Thymus (tissue), 14 donors: ENCODE measurements at places on chromosomes 2 and 18.

- DNase-seq = no peak
Observed at GRCh38 chr2:156401861-156402260, 34.3 kb upstream of the GPD2 start.

DNA sequence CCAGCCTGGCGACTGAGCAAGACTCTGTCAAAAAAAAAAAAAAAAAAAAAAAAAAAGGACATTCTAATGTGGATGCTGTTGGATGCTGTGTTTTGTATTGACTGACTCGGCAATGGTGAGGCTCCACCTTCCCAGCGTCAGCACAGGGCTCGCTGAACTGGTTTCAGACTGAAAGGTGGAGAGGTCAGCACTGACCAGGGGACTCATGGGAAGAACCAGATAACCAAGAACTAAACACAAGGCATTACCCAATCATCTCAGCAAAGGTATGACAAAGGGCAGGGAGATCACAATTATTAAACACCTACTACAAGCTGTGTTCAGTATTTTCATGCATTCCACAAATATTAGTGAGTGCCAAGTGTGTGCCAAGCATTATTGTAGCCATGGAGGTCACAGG, 103.2 kb downstream of the LRATD1 start:
- no peak for DNase-seq

GRCh38 chr2:155944218-155944617, 388.3 kb downstream of the NR4A2 start:
- no peak for DNase-seq

- DNase-seq = no peak
Observed at GRCh38 chr18:56413862-56414261, 224.5 kb downstream of the TXNL1 start.

GRCh38 chr2:215958257-215958656, 55.1 kb downstream of the MREG start:
- DNase-seq = no peak

- DNase-seq = no peak
Observed at GRCh38 chr18:3653851-3654441, 204.0 kb downstream of the TGIF1 start.

DNA sequence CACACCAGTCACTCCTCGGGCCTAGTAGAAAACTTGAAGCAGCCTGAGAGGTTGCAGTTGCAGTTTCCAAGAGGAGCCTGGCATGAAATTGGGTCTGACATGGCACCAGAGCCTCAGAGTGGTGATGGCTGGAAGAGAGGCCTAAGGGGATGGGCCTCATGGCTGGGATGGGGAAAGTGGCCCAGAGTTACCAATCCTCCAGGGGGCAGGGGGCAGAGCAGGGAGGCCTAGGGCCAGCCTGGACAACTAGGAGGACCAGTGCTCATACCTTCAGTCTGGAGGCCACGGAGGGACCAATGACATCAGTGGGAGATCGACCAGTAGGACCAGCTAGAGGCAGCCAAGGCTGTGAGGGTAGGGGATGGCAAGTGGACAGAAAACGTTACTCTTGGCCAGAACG, 15.1 kb upstream of the ADCY3 start:
- DNase-seq = no peak

GRCh38 chr2:131009713-131010475, 83.4 kb downstream of the FAM168B start:
- no peak for DNase-seq

- peak; percentile 17 for DNase-seq
Observed at GRCh38 chr2:203225423-203226039, 13.3 kb upstream of the CYP20A1 start.

DNA sequence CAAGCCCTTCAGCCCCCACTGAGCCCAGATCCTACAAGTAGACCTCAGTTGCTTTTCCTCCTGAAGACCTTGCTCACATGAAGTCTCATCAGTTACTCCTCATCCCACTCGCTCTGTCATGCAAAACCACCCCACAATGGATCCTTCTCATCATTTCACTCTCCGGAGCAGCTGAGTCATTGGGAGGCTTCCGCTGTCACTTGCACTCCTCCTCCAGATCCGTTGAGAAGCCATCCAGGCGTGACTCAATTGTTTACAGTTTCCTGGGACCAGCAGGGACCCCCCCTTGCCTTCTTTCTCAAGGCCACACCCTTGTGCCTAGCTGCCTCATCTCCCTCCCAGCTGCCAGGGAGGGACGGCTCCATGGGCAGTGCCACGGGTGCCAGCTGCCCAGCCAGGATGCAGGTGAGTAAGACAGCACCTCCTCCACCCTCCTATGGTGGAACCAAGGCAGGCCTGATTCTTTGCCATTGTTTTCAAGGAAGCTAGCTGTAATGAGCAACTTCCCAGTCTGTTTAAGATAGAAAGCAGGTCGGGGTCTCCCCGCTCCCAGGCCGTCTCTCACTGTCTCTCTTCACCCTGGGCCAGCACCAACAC, 16.3 kb downstream of the GPR55 start:
- no peak for DNase-seq

DNA sequence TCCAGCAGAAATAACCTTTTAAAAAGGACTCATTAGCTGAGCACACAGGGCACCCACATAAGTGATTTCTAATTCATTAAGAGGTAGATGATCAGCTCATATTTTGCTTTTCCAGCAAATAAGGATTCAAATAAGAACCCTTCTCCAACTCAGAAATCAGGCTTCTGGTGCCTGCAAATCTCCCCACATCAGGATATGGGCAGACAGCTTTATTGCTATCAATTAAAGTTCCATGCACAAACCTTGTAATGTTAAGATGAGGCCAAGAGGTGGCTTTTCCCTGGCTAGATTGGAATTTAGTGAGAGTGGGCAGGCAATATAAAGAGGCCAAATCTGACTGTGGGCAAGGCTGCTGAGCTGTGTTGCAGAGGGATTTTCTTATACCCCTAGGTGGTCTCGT, 193.6 kb downstream of the SH3RF3 start:
- DNase-seq = no peak

- DNase-seq = no peak
Observed at GRCh38 chr2:90069290-90069894, 1377.9 kb downstream of the RPIA start.

GRCh38 chr18:23194155-23194996, 59.1 kb downstream of the CABLES1 start:
- DNase-seq = no peak

- peak; percentile 55 for DNase-seq
Observed at GRCh38 chr2:230660294-230661060, 52.2 kb upstream of the CAB39 start.

DNA sequence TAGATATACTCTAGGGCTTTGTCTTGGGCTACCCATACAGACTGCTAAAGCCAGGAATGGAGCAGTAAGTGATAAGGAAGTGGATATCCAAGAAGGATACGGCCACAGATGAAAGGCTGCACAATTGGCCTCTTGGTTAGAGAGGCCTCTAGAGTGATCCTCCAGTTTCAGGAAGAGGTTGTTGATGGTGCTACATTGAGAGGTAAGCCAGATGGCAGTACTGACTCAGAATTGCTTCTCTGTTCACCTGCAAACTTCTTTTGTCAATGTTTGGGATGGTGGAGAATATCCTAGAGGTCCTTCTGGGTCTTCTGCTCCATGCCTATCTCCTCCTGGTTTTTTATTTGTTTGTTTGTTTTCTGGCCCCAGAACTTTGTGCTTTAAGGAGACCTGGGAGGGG, 226.8 kb upstream of the LRRTM1 start:
- DNase-seq = no peak

DNA sequence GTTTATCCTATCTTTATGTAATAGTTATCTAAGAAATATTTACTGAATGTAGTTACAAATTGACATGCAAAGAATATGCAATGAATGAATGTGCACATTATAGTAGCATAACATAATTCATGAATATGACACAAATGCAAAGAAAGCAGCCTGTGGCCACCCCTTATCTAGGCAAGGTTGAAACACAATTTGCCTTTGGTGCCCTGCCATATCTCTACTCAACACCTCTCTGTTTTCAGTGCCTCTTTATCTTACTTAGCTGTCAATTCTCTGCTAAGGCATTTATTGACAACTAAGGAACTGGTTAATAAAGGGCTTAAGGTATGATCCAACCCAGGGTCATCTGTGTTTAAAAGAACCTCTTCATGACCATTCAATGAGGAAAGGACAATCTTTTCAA, 18.9 kb downstream of the REV1 start:
- DNase-seq = no peak

DNA sequence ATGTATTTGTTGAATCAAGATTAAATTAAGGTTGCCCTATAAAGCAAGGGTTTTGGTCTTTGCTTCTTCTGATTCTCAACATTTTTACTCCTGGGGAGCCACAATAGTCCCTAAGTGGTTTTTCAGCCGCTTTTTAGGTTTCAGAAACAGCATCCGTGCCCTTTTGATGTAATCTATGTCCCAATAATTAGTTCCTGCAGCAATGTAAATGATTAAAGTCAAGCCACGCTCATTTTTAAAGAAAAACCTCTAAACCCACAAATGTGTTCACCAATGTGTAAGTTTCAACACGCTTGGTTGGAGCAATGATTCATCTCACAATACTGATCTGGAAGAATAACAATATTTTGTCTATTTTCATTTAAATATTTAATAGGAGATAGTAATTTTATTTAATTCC, 5.6 kb downstream of the ARL4C start:
- DNase-seq = no peak

DNA sequence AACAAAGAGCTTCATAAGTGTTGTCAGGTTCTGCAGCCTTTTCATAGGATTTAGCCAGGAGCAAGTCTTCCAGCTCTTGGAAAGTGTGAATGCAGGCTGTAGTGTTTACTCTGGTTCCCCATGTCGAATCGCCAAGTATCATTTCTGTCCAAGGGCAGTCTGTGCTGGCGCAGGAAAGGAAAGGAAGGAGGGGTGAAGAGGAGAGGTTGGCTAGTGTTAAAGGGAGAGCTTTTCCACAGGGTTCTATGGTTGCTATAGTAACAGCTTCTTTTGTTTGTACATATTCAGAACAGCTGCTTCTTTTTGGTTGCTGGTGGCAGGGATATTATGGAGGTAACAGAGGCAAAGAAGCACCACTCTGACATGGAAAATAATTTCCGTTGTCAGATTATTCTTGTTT, 69.9 kb downstream of the KCNH7 start:
- no peak for DNase-seq

- DNase-seq = no peak
Observed at GRCh38 chr2:189424961-189425360, 16.3 kb upstream of the WDR75 start.

DNA sequence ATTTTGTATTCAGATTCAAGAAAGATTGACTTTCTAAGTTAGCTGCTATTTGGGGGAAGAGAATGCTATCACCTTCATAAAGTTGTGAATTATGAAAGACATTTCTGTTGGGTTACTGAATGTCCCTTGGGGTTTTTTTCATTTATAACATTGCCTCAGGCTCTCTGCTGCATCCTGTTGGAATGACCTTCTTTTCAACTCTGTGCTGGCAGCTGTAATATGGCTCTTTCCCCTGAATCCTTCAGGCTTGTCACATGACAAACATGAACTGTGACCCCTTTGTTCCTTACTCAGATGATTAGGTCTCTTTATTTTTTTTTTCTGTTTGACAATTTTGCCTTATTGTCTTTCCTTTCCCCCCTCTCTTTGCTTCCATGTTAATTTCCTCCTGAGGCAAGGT, 159.8 kb downstream of the TAF4B start:
- no peak for DNase-seq

DNA sequence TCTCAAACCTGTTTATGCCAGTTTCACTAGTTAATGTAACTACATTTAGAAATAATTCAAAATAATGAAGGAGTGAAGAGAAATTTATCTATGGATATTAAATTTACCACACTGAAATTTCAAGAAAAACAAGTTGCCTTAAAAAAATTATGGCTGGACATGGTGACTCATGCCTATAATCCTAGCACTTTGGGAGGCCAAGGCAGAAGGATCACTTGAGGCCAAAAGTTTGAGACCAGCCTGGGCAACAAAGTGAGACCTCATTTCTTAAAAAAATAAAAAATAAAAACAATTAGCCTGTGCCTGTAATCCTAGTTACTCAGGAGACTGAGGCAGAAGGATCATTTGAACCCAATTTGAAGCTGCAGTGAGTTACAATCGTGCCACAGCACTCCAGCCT, 29.9 kb downstream of the HDLBP start:
- DNase-seq = no peak

- DNase-seq = no peak
Observed at GRCh38 chr2:74764429-74765272, 69.3 kb upstream of the HK2 start.

- DNase-seq = no peak
Observed at GRCh38 chr18:36101943-36102342, 27.2 kb downstream of the SLC39A6 start.

GRCh38 chr18:741931-742512, 29.6 kb upstream of the ENOSF1 start:
- peak; percentile 21 for DNase-seq

GRCh38 chr2:109454765-109455394, 158.9 kb downstream of the SEPTIN10 start:
- DNase-seq = no peak

- DNase-seq = no peak
Observed at GRCh38 chr2:58025150-58025933, 21.3 kb upstream of the VRK2 start.

GRCh38 chr18:58466636-58467205, 162.2 kb downstream of the ALPK2 start:
- no peak for DNase-seq

DNA sequence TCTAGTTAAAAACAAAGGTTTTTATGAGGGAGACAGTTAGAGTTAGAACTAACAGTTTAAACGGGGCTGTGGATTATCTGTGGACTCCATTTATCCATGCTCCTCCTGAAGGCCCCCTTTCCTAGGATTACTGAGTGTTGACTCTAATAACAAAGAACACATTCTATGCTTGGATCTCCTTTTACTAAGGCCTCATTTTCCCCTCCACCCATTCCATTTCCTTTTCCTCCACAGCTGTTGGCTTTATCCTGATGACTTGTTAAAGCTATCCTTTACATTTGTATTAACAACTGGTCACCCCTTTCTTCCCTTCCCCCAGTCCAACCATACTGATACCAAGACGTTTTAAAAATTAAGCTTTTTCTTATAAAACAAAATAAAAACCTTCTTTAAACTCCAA, 220.6 kb downstream of the SRBD1 start:
- no peak for DNase-seq

GRCh38 chr2:65156041-65156440, 26.1 kb upstream of the RAB1A start:
- DNase-seq = no peak

DNA sequence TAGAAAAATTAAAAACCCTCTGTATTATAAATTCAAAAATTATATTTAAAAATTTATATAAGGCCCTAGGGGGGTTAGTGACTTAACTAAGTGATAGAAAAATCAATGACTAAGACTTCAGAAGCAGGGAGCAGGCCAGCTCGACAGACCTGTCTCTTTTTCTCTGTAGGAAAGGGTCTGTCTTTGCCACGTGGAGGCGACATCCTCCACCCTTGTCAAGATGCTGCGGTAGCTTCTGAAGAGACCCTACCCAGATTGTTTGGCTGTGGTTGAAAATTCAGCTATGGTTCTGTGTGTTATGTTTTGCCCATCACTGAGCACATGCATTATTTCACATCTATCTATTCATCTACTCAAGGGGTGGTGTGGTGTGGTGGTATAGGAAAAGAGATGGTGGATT, 8.2 kb upstream of the SLC4A3 start:
- DNase-seq = no peak

DNA sequence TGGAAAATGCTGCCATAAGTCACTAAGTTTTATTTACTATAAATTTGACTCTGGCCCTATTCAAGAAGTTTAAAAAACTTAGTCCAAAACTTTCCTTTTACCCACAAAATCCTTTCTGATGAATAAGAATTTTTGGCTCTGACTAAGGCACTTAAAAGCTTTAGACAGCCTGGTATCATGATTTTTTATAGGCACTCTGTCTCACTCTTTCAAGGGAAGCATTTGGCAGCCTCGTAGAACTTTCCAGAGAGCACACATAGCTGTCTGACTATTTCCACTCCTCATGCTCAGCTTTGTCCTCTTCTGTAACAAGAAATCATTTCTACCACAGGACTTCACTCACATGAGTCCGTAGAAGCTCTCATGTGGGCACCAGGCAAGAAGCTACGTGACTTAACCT, 32.3 kb upstream of the XDH start:
- DNase-seq = no peak
